ENCODE measurements at places on chromosomes 2 and 18.

DNA sequence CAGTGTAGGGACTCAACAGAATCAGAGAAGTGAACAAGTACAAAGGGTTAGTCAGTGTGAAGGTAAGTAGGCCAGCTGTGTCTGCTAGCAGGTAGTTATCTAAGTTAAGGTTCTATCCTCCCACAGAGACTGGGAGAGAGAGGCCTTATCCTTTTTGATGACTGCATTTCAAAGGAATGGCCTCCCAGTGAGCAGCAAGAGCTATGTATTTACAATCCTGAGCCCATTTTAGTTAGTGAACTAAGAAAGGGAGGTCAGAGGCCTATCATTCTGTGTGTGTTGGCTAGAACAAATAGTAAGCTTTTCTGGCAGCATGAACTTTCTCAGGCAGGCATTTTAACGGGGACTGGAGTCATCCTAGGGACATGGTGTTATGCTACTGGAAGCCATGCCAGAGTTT is 182.9 kb downstream of the VWC2L start:
- no peak for DNase-seq

DNA sequence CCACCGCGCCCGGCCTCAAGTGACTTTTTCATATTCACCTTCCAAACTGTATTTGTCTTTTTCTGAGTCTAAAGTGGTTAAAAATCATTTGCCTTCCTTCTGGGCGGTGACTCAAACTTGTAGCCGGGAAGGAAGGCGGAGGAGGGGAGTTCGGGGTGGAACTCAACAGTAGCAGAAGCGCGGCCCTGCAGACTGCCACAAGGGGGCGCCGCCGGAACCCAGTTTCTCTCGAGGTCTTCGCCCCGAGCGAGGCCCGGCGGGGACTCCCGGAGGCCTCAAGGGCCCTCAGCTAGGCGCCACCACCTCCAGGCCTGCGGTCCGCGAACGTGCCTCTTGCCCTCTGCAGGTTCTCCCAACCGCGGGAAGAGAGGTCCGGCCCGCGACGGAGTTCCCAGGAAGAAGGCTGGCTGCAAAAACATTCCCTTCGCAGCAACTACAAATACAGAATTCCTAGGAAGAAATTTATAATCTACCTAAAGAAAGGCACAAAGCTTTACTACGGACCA is 16.8 kb upstream of the ITM2C start:
- peak; percentile 97 for DNase-seq

DNA sequence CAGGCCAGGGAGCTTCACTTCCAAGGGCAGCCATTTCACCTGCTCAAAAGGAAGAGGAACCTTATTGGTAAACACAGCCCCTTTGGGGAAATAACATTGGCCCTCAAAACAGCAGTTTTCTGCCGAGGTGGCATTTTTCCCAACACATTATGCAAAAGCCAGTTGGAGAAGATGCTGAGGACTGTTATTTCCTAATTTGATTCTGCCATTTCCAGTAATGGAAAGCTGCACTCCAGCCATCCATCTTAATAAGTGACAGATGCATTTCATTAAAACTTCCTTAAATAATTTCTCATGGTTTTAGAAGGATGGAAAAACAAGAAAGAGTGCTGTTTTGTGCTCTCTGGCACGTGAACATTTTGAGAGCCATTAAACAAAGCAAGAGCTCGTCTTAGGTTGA is 55.9 kb upstream of the ALK start:
- no peak for DNase-seq

DNA sequence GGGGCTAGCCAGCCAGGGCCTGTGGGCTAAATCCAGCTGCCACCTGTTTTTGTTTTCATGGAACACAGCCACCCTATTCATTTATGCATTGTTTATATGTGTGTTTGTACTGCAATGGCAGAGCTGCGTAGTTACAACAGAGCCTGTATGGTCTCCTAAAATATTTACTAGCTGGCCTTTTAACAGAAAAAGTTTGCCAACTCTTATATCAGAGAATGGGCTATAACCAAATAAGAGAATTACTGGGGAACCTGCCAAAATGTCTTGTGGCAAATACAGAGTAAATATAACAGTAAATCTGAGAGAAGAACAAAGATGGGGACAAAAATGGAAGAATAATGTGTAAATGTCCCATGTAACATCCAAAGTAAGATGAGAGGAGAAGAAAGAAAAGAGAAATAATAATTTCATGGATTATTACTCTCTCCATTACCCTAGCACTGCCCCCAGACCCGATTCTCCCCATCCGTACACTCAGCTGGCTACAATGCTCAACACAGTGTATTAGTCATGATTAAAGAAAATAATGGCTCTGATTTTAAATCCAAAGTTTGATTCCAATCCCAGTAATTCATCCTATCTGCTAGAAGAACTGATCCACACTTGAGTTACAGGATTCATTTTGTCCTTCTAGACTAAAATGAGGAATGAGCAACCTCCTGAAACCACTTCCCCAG is 249.3 kb downstream of the LRATD1 start:
- DNase-seq, result no peak

GRCh38 chr2:182715121-182715891 is 751 bp upstream of the DNAJC10 start:
- no peak for DNase-seq

DNA sequence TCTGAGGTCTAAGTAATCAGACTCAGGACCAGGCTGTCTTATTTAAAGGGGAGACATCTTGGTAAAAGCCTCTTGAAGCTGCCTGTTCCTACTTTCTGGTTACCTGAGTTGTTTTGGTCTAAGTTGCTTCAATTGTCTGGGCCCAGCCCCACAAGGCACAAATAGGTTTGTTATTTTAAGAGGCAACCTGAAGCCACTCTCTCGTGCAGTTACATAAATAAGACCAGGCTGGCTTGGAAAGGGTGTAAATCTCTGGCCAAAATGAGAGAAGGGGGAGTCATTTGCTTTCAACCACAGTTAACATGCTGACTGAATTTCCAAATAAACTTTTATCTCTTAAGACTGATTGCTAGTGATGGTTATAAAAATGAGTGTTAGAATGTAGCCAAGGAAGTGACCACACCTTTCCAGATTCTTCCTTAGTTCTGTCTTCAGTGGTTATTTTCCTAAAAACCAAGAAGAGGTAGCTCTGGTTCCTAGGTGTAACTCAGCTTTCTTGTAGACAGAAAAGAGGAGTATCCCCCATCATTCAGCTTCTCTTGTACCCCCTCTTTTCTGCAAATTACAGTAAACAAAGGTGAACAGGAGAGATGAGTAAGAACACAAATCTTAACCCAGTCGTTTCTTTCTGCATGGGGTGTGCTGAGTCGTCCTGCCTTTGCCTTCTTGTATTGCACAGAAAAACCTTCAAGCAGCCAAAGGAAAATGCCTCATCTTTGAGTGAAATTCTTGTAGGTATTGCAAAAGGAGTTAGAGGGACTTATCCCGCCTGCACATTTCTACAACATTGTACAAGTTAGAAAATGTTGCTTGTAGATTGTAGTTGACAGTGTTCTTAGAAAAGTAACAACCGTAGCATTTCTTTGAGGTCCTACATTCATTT is 161.5 kb upstream of the NT5C1B start:
- no peak for DNase-seq

DNA sequence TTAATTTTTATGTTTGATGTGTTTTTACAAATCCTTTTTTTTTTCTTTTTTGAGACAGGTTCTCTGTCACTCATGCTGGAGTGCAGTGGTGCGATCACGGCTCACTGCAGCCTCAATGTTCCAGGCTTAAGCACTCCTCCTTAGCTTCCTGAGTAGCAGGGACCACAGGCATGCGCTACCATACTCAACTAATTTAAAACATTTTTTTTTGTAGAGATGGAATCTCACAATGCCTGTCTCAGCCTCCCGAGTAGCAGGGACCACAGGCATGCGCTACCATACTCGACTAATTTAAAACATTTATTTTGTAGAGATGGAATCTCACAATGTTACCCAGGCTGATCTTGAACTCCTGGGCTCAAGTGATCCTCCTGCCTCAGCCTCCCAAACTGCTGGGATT is 3.2 kb downstream of the NOTO start:
- no peak for DNase-seq

- DNase-seq, result no peak
Measured at GRCh38 chr2:113724010-113724409, 32.4 kb downstream of the SLC35F5 start.

- no peak for DNase-seq
Measured at GRCh38 chr18:8208716-8209115, 400.5 kb upstream of the RAB12 start.

DNA sequence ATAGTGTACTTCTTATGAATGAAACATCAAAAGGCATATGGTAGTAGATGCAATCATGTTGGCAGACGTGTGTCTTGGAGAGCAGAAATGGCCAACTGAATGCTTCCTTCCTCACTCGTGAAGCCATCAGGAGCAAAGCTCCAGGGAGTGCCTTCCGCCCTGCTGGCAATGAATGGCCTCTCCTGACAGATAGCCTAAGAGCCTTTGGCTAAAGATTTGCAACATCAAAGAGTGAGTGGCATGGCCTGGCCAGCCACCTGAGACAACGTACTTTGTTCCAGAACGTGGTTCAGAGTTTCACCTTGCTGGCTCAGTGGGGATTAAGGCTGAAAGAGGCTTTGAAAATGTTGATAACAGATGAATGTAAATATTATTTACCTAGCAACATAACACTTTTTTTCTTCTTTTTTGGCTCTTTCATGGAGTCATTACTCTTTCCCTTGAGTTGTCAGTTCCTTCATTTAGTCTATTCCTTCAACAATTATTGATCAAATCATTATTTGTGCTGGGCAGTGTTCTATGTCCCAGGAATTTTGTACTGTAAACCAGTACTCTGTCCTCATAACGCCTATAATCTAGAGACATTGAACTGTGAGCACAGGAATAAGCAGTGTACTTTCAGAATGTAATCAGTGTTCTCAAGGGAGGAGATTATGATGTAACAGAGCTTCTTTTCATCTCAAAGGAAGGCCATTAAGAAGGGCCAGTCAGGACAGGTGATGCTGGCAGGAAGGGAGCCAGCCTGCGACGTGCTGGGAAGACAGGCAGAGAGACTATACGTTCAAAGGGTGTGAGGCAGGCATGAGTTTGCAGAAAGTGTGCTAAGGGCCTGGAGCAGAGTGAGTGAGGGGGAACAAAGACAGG is 59.4 kb upstream of the SH3RF3 start:
- no peak for DNase-seq

GRCh38 chr2:120764991-120765677 is 29.5 kb downstream of the GLI2 start:
- DNase-seq, result no peak

DNA sequence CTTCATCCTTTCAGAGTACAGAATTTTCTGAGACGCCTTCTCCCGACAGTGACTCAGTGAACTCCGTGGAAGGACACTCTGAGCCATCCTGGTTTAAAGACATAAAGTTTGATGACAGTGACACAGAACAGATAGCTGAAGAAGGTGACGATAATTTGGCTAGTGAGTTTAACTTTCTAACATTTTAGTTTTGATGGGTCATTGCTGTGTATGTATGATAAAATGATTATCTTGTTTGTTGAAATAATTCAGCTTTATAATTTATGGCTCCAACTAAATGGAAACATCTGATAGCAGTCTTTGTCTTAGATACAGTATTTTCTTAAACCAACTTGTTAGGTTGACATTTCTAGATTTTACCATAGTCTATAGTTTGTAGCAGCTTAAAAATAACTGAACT is 38.1 kb downstream of the PIKFYVE start:
- no peak for DNase-seq

DNA sequence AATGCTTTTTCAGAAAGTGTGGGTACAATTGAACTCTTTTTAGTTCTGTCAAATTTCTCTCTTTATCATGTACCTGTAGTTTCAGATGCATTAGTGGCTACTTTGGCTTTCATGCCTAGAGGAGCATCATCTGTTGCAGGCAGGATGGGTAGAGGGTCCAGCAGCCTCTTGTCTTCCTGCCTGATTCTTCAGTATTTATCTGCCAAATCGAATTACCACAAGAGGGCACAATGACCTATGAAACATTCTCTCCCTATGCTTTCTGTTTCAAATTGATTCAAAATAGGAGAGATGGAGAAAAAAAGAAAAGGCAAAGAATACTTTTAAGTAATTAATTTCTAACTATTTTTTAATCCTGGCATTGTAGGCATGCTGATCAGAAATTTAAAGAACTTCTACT is 477.2 kb downstream of the TRIB2 start:
- no peak for DNase-seq

GRCh38 chr2:213678437-213679218 is 394.4 kb downstream of the SPAG16 start:
- no peak for DNase-seq

- no peak for DNase-seq
Measured at GRCh38 chr18:24595561-24596031, 135.2 kb downstream of the HRH4 start.

DNA sequence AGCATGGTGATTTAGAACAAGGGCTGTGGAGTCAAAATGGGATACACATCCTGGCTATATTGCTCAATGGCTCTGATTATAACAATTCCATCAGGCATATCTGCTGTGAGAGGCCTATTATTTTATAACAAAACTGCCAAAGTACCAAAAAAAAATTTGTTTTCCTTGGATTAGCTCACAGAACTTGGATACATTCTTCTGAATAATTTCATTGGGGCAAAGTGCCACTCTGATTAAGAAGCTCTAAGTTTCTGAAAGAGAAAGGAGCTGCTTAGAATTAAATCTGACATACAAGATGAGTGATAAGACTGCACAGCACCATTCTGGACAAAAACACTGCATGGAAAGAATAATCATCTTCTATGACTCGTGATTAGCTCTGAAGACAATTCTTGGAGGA is 85.7 kb downstream of the SMC6 start:
- no peak for DNase-seq

DNA sequence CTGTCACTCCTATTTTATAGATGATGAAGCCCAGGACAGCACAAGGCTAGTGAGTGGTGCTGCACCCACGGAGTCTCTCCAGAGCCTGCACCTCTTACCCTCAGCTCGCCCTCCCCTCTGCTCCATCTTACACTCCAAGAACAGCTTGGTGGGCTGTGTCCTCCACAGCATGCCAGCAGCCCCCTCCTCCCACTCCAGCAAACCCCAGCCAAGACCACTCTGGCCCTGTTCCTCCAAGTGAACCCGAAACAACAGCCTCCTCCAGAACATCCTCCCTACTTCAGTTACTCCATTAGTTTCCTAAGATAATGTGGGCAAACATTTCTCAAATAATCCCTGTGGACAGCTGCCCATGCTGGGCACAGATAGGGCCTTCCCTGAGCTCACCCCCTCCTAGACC is 62.7 kb upstream of the KLF7 start:
- DNase-seq, result no peak

DNA sequence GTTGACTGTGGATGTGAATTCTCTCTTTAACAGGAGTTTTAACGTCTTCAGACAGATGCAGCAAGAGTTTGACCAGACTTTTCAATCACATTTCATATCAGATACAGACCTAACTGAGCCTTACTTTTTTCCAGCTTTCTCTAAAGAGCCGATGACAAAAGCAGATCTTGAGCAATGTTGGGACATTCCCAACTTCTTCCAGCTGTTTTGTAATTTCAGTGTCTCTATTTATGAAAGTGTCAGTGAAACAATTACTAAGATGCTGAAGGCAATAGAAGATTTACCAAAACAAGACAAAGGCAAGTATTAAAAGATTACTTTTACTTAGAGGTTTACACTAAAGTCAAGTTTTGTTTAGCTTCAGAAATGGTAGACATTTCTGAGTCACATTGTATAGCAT is 30.2 kb upstream of the TYMS start:
- DNase-seq, result no peak

GRCh38 chr2:104945866-104946265 is 92.0 kb downstream of the POU3F3 start:
- no peak for DNase-seq

- no peak for DNase-seq
Measured at GRCh38 chr2:42921721-42922120, 129.3 kb upstream of the HAAO start.

GRCh38 chr2:214989187-214989586 is 149.2 kb downstream of the ABCA12 start:
- DNase-seq, result no peak

- no peak for DNase-seq
Measured at GRCh38 chr2:214536625-214537024, 125.8 kb downstream of the VWC2L start.

All from stimulated activated CD4-positive, alpha-beta T cell treated with anti-CD3 and anti-CD28 coated beads, Interleukin-15, amount 100 ng/mL, for 24 hours (primary cell).